ENCODE measurements at places on chromosomes 16 and 17. TPM values are rescaled to one million over a fixed set of nuclear protein-coding genes. Genes with fewer than 3 reads are reported as not detected.
A peak's percentile ranks its signal among the peaks of the same experiment; 100 is the strongest.

Gene NACA2
- total RNA-seq, result not detected

Gene OR1A1
- total RNA-seq, result not detected

Gene LHX1
- total RNA-seq, result not detected

Gene NOG
- total RNA-seq, result 3.0 TPM

Gene CDT1
- total RNA-seq, result 7.6 TPM

Gene ZNF688
- total RNA-seq, result 27.4 TPM

Gene STH
- total RNA-seq, result not detected

Gene OTOA
- 0.26 TPM for total RNA-seq

Gene TENT4B
- 7.0 TPM for total RNA-seq

Gene SCN4A
- 0.26 TPM for total RNA-seq

Gene NDRG4
- total RNA-seq, result 33.9 TPM

Gene KRTAP2-2
- total RNA-seq, result not detected

Gene TAOK2
- total RNA-seq, result 58.3 TPM

Gene ABCA8
- total RNA-seq, result 16.8 TPM

Gene PRAC1
- total RNA-seq, result not detected

Gene PIK3R6
- not detected for total RNA-seq

Gene ARL5C
- 0.26 TPM for total RNA-seq

- peaks cover 72% of the 10 kb centered on the region for H3K4me1 ChIP-seq
- H3K4me3 ChIP-seq, result no peak overlapping the region
- peak overlapping the region; percentile 75 for H3K27ac ChIP-seq
- no peaks in the 10 kb centered on the region for H3K36me3 ChIP-seq
- DNase-seq, result no peak
Observed at GRCh38 chr17:77422104-77422747, 281.5 kb downstream of the SEC14L1 start.

DNA sequence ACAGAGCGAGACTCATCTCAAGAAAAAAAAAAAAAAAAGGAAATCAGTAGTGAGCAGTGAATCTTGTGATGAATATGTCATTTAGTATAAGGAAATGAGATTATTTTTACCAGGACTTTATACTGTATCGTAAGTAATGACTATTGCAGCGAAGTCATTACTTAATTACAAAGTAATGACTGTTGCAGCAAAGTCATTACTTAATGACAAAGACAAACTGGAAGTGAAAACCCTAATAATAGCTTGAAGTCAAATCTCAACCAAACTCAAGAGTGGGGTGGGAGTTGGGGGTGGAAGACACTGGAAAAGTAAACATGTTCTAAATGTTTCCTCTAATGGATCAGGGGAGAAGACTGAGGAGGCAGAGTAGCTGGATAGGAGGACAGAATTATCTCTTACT is 76.5 kb downstream of the ARHGAP44 start:
- no peak overlapping the region for H3K27ac ChIP-seq
- no peak overlapping the region for H3K4me3 ChIP-seq
- H3K4me1 ChIP-seq, result no peaks in the 10 kb centered on the region
- H3K27me3 ChIP-seq, result no peaks in the 10 kb centered on the region

DNA sequence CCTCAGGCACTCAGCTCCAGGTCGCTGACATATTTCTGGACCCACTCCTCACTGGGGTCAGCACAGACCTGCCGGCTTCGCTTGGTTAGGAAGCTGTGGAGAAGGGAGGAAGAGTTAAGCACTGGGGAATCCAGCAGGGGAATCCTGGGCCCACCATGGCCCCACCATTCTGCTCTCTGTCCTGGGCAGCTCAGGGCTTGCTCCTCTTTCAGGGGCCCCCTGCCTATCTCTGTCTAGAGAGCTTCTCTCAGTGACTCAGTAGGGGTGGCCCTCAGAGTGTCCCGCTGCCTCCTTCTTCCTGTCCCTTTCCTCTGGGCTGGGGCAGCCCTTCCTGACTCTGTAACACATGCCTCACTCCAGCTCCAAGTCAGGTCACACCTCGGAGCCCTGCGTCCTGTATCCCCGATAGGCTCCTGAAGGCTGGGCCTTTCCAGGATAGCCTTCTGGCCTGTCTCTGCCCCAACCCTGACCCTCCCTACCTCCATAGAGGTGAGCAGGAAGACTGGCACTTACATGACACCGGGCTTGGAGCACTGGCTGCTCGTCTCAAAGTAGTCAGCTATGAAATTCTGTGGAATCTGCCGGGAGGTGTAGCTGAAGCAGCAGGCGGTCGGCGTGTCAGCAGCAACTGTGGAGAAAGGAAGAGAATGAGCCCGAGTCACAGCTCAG is 1.1 kb downstream of the CCL3 start:
- H3K4me3 ChIP-seq, result no peak overlapping the region
- no peak overlapping the region for H3K27ac ChIP-seq
- H3K4me1 ChIP-seq, result no peaks in the 10 kb centered on the region

GRCh38 chr17:20149251-20149650 is 140.1 kb downstream of the SPECC1 start:
- no peaks in the 10 kb centered on the region for H3K4me1 ChIP-seq
- no peak overlapping the region for H3K27ac ChIP-seq
- no peaks in the 10 kb centered on the region for H3K27me3 ChIP-seq
- no peaks in the 10 kb centered on the region for H3K36me3 ChIP-seq
- H3K4me3 ChIP-seq, result no peak overlapping the region

DNA sequence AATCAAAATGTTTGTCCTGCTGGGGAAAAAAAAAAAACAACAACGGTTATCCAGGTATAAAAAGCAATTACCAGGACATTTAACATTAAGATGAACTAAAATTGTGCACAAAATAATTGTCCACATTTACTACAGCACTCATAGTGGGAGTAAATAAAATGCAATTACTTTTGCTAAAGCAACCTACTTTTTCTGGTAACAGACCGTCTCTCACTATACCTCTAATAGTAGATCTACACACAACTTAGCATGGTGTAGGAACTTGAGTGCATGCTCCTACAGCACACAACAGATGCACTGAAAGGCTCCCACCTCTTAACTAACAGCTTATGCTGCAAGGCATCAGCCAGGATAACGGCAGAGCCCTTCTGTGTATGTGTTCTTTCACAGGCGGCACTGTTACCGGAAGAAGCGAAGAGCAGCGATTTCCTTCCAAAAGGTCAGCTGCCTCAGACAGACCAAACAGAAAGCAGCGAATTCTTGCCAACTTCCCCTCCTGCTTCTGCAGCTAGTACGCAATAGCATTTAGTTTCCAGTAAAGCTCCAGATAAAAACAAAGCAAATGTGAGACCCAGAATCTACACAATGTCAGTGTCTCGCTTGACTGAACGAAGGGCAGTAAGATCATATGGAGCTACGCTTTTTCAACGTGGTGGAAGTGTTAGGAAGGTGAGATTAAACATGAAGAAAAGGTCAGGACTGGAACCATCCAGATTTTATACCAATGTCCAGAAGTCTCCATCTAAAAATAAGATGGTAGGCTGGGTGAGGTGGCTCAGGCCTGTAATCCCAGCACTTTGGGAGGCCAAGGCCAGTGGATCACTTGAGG is 27.6 kb downstream of the STAT5B start:
- no peak overlapping the region for H3K4me3 ChIP-seq
- peak; percentile 96 for DNase-seq
- H3K27me3 ChIP-seq, result no peaks in the 10 kb centered on the region
- peak overlapping the region; percentile 84 for H3K27ac ChIP-seq
- H3K36me3 ChIP-seq, result no peaks in the 10 kb centered on the region

DNA sequence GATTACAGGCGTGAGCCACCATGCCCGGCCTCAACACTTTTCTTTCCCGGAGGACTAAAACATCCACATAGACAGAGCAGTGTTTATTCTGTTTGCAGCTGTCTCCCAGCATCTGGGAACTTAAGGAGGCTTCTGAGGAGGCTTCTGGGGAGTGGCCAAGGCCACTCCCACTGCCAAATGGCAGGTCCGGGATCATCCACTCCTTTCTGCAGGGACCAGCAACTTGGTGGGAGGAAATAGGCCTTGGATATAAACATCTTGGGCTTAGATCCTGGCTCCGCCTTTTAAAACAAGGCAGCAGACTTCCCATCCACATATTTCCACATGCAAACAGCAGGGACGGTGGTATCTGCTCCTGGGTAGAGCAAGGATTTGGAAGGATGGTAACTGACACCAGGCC is 14.1 kb upstream of the SPATA32 start:
- no peak overlapping the region for H3K27ac ChIP-seq
- H3K36me3 ChIP-seq, result peaks cover 13% of the 10 kb centered on the region
- H3K4me1 ChIP-seq, result peaks cover 27% of the 10 kb centered on the region
- H3K4me3 ChIP-seq, result no peak overlapping the region

DNA sequence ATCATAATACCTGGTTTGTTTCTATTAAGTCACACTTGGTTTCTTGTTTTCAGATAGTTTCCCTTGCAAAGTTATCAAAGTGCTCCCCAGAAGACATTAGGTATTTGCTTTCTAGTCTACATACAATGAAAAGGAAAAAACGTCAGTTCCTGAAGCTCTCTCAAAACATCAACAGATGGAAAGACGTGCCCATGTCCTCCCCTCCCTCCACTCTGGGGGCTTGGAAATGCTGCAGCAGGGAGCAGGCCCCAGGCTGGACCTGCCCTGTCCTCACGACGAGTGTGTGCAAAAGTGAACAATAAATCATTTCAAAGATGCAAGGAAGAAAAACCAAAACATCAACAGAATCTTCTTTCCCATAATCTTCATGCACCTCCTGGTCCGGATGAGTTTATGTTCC is 118.5 kb downstream of the USP22 start:
- H3K27ac ChIP-seq, result no peak overlapping the region
- no peaks in the 10 kb centered on the region for H3K27me3 ChIP-seq

- no peak overlapping the region for H3K4me3 ChIP-seq
- no peaks in the 10 kb centered on the region for H3K4me1 ChIP-seq
- H3K27me3 ChIP-seq, result no peaks in the 10 kb centered on the region
- peak overlapping the region; percentile 43 for H3K27ac ChIP-seq
- DNase-seq, result peak; percentile 54
- no peaks in the 10 kb centered on the region for H3K36me3 ChIP-seq
Observed at GRCh38 chr16:52320930-52321439, 226.0 kb downstream of the TOX3 start.

DNA sequence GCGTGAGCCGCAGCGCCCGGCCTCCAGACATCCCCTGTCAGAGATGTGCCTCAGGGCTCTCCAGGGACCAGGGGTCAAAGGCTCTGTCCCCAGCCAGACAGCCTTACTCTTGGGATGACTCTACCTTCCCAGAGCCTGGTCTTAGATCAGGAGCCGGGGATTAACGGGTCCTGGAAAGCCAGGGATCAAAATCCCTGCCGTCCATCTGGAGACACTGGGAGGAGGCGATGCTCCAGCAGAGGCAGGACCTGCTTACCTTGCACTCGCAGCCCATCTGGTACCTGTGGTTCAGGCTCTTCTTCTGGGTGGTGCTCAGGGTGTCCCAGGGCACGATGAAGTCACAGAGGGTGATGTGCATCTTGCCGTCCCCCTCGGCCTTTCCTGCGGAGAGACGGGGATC is 16.7 kb upstream of the USP36 start:
- no peaks in the 10 kb centered on the region for H3K36me3 ChIP-seq
- no peak overlapping the region for H3K4me3 ChIP-seq
- peaks cover 10% of the 10 kb centered on the region for H3K4me1 ChIP-seq
- DNase-seq, result no peak

DNA sequence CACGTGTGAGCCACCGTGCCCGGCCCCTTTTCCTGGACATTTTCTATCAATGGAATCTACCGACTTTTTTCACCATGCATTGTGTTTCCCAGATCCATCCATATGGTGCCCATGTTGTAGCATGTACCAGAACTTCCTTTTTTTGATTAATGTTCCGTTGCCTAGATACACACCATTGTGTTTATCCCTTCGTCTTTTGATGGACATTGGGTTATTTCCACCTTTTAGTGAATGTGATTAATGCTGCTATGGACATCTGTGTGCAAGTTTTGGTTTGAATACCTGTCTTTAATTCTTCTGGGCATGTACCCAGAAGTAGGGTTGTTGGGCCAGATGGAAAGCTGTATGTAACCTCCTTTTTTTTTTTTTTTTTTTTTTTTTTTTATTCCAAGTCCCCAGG is 79.8 kb downstream of the NT5M start:
- no peak for DNase-seq
- peaks cover 27% of the 10 kb centered on the region for H3K4me1 ChIP-seq
- H3K36me3 ChIP-seq, result no peaks in the 10 kb centered on the region
- H3K27me3 ChIP-seq, result no peaks in the 10 kb centered on the region
- H3K27ac ChIP-seq, result no peak overlapping the region
- H3K4me3 ChIP-seq, result no peak overlapping the region

GRCh38 chr16:49698453-49698815 is 157.5 kb downstream of the ZNF423 start:
- H3K27me3 ChIP-seq, result no peaks in the 10 kb centered on the region
- DNase-seq, result no peak
- H3K36me3 ChIP-seq, result no peaks in the 10 kb centered on the region
- H3K27ac ChIP-seq, result no peak overlapping the region
- no peak overlapping the region for H3K4me3 ChIP-seq
- H3K4me1 ChIP-seq, result no peaks in the 10 kb centered on the region

GRCh38 chr16:81505011-81505661 is 60.5 kb downstream of the CMIP start:
- no peaks in the 10 kb centered on the region for H3K27me3 ChIP-seq
- H3K36me3 ChIP-seq, result no peaks in the 10 kb centered on the region
- no peaks in the 10 kb centered on the region for H3K4me1 ChIP-seq
- H3K4me3 ChIP-seq, result no peak overlapping the region

DNA sequence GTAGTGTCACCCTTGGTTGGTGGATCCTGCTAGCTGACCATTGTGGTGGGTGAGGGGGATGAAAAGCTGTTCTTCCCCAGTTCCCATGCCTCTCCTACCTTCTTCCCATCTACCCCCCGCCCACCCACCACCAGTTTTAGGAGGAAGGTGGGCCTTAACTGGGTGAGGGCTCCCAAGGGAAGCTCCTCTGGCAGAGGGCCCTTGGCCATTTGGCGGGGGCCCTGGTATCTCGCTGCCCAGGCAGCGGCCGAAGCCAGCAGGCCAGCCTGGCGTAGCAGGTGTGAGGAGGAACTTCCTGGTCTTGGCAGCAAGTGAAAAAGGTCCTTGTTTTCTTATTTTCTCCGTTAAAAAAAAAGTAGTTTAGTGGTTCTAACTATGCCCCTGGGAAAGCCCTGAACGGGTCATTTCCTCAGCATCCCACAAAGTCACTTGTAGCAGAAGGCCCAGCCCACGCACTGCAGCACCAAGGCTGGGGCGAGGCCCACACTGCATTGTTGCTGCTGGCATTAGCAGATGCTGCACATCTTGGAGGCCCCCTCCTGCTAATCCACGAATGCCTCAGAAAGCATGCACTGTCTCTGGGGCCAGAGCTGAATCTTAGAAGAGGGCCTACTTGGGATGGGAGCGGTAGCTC is 72.5 kb downstream of the MPRIP start:
- no peak overlapping the region for H3K4me3 ChIP-seq
- H3K27me3 ChIP-seq, result no peaks in the 10 kb centered on the region
- H3K27ac ChIP-seq, result peak overlapping the region; percentile 53
- no peaks in the 10 kb centered on the region for H3K36me3 ChIP-seq
- peaks cover 66% of the 10 kb centered on the region for H3K4me1 ChIP-seq

DNA sequence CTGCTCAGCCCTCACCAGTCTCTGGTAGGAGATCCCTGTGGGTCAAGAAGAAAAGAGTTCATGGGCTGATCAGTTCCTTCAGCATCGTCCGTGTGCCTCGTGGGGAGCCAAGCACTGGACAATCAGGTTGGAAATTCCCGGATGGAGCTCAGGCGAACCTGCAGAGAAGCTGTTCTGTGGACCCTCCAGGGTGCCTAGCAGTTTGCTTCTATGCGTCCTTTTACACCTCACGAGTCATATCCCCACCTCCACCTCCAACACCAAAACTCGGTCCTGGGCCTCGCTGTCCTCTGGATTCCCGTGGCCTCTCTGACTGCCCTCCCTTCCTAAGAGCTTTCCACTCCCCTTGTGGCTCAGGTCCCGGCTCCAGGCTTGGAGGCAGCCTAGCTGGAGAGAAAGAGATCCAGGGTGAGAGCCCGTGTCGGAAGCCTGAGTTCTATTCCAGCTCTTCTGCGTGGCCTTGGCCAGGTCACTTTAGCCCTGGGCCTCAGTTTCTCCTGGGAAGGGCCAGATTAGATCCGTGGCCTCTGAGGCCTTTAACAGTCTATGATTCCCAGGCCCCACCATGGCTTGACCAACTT is 26.2 kb upstream of the PIK3R6 start:
- H3K4me1 ChIP-seq, result no peaks in the 10 kb centered on the region
- H3K36me3 ChIP-seq, result no peaks in the 10 kb centered on the region
- DNase-seq, result no peak
- no peaks in the 10 kb centered on the region for H3K27me3 ChIP-seq
- no peak overlapping the region for H3K4me3 ChIP-seq
- H3K27ac ChIP-seq, result no peak overlapping the region

All from body of pancreas (tissue), 4 donors.